ENCODE measurements at places on chromosomes 7 and 10. TPM values are rescaled to one million over a fixed set of nuclear protein-coding genes. Genes with fewer than 3 reads are reported as not detected.

GRCh38 chr7:10696064-10696463 is 277.6 kb upstream of the PHF14 start:
- DNase-seq: no peak

- DNase-seq: peak; percentile 55
Observed at GRCh38 chr10:113854013-113854760, at the start of the genes DCLRE1A and NHLRC2. Gene DCLRE1A, minus strand, starts transcription at chr10:113854082. Its CDS starts 900 bp downstream, at chr10:113853182. Gene NHLRC2, plus strand, starts transcription at chr10:113854661. Its CDS starts 212 bp downstream, at chr10:113854873.

DNA sequence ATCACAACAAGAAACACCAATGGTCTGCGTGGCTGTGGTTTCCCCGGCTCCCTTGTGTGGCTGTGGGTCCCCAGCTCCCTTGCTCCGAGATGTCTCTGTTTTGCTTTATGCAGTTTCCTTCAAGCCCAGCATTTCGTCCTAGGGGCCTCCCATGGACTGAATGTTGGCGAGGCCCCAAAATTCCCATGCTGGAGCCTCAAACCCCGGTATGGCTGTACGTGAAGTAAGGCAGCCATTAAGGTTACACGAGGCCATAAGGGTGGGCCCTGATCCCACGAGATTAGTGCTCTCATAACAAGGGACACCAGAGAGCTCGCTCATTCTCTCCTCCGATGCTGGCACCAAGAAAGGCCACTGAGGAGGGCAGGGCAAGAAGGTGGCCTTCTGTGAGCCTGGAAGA is 44.6 kb downstream of the INSIG1 start:
- DNase-seq: no peak

- DNase-seq: no peak
Observed at GRCh38 chr7:130092598-130092997, 22.3 kb downstream of the KLHDC10 start.

DNA sequence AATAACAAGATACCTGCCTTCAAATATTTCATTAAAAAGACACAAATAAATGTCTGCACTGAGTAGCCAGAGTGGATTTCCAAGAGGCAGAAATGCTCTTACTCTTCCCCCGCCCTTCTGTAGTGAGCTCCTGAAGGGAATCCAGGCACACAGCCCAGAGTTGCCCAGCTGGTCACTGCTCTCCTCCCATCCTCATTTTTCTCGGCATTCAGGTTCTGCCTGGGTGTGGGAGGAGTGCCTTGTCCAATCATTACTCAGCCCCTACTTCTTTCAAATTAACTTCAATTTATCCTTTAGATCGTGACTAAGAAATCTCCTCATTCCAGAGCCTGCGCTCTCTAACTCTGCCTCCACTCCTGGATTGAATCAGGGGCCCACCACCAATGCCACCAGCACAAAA is 12.2 kb downstream of the CCDC6 start:
- no peak for DNase-seq

DNA sequence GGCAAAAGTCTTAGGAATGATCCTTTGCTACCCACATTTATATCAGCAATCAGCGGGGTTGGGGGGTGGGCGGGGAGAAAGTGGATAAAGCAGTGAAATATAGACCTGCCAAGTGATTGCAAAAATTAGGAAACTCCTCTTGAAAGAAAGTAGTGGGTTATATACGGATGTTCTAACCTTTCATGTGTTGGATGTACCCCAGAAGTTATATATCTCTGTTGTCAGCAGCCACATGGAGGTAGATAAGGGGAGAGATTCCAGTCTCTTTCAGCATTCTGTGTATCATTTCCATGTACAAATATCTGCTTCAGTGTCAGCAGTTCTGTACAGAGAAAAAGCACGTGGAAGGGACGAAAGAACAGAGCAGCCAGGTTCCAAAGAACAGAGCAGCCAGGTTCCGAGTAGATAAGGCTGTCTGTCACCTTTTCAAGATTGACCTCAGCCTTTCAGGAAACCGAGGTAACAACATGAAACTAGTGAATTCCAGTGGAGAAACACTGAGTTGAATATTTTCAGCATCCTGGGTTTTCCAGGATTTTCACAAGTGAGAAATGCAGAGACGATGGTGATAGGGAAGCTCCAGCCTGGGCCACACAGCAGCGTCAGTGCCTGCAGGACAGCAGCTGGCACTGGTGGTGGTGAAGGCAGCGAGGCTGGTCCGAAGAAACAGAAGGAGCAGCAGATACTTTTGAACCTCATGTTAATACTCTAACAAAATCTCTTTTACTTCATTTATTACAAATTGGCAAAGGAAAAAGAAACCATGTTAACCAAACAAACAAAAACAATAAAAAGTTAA is 212.3 kb downstream of the C7orf25 start:
- no peak for DNase-seq

DNA sequence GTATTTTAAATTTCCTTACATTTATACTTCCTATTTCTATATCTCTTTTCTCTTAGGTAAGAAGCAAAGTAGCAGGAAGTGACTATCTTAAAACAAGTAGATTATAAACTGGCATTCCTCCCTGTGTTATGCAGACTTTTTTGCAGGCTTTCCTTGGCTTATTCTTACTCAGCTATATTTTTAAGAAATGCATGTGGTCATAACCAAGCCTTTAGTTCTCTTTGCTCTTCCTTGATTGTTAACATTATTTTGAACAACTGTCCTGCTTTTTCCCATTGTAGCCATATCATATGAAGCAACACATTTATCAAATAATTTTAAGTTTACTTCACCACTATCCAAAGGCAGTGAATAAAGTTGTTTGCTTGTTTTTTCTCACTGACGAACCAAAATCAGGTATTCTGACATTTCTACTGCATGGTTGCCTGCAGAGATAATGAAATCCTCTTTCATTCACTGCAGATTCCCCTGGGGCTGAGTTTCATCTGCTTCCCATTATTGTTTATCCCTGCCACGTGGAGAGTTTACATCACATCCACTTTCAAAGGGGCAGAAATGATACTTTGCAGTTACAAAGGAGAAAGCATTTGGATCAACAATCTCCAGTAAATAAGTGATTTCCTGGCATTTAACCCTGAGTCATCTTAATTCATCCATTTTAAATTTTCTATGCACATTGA is 389.9 kb upstream of the SEMA3C start:
- no peak for DNase-seq

GRCh38 chr10:122546242-122546641 is 14.3 kb upstream of the DMBT1 start:
- DNase-seq: no peak

GRCh38 chr7:142383841-142384492 is 126.1 kb upstream of the PRSS58 start:
- DNase-seq: no peak

DNA sequence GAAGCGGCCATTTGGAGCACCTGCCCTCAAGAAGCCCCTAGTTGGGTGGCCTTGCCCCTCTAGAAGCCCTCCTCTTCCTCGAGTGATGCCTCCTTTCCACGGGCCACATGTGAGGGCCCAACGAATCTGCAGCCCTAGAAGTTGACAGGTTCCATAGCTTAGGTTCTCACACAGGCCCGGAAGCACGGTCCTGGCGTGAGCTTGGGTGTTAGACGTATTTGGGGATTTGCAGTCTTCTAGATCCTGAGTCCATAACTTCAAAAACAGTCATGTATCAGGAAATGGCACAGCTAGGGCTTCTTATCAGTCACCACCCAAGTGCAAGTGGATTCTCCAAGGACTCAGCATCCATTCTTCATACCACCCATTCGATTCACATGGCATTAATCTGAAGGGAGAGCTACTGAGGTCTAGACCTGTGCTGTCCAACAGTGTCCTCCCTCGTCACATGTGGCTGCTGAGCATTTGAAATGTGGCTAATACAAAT is 477 bp upstream of the FBXW4 start:
- no peak for DNase-seq

GRCh38 chr10:15881542-15881941 is 21.2 kb upstream of the MINDY3 start:
- no peak for DNase-seq

- DNase-seq: no peak
Observed at GRCh38 chr7:35754741-35755140, 46.1 kb upstream of the SEPTIN7 start.

GRCh38 chr7:43808410-43808809 is 49.9 kb downstream of the BLVRA start:
- DNase-seq: no peak

GRCh38 chr7:22442187-22442881 is 57.7 kb downstream of the STEAP1B start:
- no peak for DNase-seq

GRCh38 chr10:22618078-22618785 is 96.1 kb downstream of the PIP4K2A start:
- no peak for DNase-seq

- no peak for DNase-seq
Observed at GRCh38 chr10:127989481-127990012, 82.6 kb downstream of the PTPRE start.

- DNase-seq: no peak
Observed at GRCh38 chr10:99945263-99945662, 64.5 kb downstream of the DNMBP start.

- DNase-seq: no peak
Observed at GRCh38 chr7:73520673-73521635, 1.1 kb downstream of the BAZ1B start.

GRCh38 chr10:52469970-52470705 is 156.1 kb downstream of the DKK1 start:
- no peak for DNase-seq

DNA sequence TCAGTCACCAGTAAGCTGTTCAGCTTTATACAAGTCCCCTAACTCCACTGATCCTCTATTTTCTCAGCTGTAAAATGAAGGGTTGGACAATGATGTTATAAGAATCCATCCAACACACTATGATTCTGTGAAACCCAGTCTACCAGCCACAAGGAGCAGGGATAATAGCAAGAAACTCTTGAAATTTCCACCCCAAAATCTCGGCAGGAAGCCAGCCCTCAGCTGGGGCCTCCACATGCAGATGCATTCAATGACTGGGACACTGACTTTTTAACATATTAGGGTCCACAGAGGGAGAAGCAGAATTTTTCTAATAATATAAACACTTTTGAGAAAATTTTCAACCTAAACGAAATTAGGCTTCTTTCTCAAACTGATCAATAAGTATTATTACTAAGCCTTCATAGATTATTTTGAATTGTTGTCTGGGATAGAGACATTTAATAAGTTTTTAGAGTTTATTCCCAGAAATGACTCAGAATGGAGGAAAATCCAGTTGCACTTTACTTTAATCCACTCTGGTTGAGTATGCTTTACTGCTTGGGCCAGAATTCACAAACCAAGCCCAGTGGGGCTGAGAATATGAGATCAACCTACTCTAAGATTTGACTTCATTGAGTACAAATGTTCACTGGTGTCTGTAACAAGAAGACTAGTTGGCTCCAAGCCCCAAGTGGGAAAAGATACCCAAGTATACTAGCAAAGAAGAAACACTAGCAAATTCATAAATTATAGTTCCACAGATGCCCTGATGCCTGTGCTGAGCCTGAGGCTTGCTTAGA is 168.6 kb downstream of the C7orf25 start:
- no peak for DNase-seq

GRCh38 chr7:101171442-101171837 is 6.1 kb upstream of the VGF start:
- no peak for DNase-seq

DNA sequence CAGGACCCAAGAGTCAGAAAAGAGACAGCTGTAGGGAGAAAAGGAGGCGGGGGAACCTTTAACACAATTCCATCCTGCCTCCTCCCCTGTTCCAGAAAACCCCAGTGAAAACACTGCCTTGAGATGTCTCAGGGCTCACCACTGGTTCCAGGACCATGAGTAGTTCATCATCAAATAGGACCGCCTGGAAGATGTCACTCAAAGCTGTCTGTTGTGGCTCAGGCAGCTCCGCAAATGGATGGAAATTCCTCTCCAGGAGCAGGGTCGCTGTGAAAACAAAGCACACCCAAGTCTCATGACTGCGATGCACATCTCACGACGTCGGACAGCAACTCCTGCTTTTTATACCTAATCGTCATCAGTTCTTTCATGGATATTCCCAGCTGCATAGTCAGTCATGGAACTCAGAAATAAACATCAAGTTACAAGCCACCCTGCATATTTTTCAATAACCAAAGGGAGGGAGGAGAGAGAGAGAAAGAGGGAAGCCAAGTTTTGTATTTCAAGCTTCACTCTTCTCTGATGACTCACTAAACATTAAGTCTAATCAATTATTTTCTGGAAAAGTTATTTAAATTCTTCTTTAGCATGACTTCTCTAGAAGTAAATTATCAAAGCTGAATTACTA is 49.2 kb downstream of the GSDME start:
- no peak for DNase-seq

DNA sequence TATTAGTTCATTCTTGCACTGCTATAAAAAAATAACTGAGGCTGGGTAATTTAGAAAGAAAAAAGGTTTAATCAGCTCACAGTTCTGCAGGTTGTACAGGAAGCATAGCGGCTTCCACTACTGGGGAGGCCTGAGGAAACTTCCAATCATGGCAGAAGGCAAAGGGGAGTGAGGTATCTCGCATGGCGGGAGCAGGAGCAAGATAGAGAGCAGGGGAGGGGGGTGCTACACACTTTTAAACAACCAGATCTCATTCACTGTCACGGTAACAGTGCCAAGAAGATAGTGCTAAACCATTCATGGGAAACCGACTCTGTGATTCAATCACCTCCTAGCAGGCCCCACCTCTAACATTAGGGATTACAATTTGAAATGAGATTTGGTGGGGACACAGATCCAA is 11.6 kb downstream of the ADAMTS14 start:
- DNase-seq: no peak

- no peak for DNase-seq
Observed at GRCh38 chr10:132878091-132878729, 64.2 kb downstream of the CFAP46 start.

- no peak for DNase-seq
Observed at GRCh38 chr7:80637911-80638765, at the start of gene CD36. Gene CD36, plus strand, starts transcription at chr7:80638642. Its CDS starts 8,099 bp downstream, at chr7:80646741.

- no peak for DNase-seq
Observed at GRCh38 chr7:47852330-47853245, 95.7 kb downstream of the PKD1L1 start.

DNA sequence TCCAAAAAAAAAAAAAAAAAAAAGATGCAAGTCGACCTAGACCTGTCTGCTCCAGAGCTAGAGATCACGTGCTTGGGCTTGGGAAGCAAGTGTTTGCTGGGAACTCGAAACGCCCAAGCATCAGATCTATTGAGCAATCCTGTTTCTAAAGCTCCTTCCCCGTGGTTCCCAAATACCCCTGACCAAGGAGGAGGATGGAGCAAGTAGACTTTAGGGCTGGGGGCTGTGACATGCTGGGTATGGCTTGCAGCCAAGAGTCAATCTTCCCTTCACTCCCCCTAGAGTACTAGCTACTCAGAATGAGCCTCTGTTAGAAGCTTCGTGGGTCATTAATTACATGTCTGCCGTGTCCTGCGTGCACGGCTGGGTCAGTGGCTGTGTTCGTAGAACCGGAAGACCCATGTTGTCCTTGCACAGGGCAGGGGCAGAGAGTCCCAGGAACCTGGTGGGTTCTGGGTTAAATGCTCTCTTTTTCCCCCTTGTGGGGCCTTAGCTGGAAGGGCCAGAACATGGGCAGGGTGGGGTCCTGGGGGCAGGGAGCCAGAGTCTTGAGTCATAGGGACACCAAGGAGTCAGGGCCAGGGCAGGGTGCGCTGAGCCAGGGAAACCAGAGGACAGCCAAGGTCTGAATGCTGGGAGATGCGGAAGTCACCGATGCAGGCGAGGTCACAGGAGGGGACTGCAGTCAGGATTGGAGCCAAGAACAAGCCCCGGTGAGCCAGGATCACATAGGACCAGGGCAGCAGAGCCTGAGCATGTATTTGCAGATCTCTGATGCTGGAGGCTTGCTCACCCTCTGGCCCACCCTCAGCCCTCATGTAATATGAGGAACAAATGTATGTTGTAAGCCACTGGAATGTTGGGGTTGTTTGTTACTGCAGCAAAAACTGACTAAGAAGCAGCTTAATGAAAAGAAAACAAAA is 34.6 kb upstream of the TPST1 start:
- peak; percentile 29 for DNase-seq

The CFAP69 gene
- 0.51 TPM for total RNA-seq

The TMEM254 gene
- total RNA-seq: 12.1 TPM

The NRBF2 gene
- 14.3 TPM for total RNA-seq

The TSPAN33 gene
- total RNA-seq: 14.3 TPM

The EXOC6 gene
- total RNA-seq: 12.5 TPM

The C7orf25 gene
- total RNA-seq: 9.2 TPM
